ENCODE measurements at places on chromosomes 1 and 21.

GRCh38 chr1:224524679-224525078 is 90.1 kb upstream of the WDR26 start:
- DNase-seq: no peak

DNA sequence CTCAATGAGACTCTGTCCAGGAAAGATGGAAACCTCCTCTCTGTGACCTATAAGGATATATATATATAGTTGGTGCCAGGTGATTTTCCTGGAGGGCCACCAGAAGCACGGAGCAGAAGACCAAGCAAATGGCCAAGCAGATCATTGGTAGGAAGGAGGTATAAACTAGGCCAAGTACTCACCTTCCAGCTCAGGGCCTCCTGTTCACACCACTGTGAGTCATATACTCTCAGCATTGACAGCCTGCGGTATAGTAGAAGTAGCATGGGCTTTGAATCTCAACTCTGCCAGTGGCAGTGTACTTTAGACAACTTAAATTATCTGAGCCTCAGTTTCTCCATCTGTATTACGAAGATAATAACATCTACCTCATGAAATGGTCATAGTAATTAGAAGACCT is 15.4 kb downstream of the IL12RB2 start:
- no peak for DNase-seq

GRCh38 chr1:10941891-10942541 is 70.4 kb upstream of the TARDBP start:
- no peak for DNase-seq

DNA sequence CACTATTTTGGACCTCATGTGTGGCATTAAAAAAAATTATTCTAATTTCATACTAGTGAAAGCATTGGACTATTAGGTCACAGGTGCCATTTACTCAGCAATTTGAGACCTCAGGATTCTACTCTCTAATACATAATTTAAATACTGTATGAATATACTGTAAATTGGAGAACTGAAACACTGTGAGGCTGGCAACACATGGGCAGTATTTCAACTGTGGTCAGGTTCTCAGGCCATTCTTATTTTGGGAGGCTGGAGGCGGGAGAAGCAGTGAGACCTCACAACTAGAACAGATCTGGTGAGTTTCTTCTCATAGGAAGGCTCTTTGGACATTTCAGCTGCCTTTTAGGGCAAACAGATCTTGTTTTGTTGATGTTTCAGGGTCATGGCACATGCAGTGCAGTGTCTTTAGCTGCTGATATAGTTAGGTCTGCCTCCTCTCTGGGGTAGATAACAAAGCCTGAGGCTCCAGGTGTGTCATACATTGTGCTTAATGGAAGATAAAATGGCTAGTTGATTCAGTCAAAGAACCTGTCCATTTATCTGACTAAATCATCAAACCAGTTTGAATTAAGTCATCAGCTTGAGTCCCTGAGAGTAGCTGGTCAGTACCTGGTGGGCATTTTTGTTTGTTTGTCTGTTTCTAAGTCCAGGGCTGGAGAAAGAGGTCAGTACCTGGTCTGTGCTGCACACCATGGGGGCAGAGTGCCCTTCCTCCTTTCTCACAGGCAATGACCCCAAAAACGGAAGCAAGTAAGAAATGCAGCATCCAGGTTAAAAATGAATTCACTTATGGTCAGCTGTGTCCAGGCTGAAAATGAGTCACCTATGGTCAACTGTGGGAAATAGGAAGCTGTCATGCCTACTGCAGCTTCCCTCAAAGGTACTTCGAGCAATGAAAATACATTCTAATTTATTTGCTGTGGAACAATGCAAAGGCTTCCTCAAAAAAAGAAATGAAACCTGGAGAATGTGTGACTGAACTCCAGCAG is 216.2 kb downstream of the SDCCAG8 start:
- DNase-seq: no peak

- DNase-seq: no peak
These were observed 35.2 kb upstream of the ABCA4 start for GRCh38 chr1:94156096-94156625.

DNA sequence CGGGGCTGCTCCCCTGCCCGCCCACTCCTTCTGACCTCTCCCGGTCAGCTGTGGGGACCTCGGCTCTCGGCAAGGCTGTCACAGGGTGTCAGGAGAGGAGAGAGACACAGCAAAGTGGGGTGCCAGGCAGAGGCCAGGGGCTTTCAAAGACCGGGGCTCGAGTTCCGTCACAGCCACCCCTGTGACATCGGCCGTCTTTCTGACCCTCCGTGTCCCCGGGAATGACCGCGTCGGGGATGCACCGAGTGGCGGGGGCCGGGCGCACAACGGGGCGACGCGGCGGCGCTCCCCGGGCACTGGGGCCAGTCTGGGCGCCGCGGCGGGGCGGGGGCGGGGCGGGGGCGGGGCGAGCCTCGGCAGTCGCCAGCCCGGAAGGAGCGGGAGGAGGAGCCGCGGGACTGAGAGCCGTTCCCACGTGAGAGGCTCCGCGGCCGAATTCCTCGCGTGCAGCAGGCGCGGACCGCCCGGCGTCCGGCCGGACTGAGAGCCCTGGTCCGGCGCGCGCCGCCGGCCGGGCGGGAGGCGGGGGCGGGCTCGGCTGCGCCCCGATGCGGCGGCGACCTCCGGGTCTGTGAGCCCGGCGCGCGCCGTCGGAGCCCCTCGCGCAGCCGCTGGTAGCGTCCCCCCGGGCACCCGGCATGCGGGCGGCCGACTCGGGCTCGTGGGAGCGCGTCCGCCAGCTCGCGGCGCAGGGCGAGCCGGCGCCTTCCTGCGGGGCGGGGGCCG is 229.7 kb upstream of the TMEM51 start:
- no peak for DNase-seq

GRCh38 chr1:70353601-70354331 is 756 bp downstream of the ANKRD13C start:
- peak; percentile 77 for DNase-seq

- DNase-seq: no peak
These were observed 717.2 kb downstream of the NCAM2 start for GRCh38 chr21:21715266-21715969.

DNA sequence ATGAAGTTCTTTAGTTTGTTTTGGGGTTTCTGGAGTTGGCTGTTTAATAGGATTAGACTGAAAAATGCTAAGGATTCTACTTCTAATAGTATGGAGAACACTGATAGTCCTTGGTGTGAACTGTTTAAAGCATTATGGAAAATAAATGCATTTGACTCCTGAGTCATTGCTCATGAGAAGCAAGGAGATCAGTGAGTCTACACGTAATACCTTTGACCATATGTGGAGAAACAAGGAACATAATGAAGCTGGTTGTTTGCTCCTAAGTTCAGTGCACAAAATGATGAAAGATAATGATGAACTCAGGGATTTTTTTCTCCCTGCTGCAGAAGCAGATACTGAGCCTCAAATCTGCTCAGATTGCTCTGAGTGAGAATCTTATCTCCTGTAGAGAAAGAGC is 158.9 kb upstream of the COL11A1 start:
- DNase-seq: no peak

GRCh38 chr1:38127428-38127827 is 80.8 kb upstream of the POU3F1 start:
- no peak for DNase-seq
